Left renal pelvis (tissue), 4 donors: ENCODE measurements at places on chromosomes 1 and 21.

DNA sequence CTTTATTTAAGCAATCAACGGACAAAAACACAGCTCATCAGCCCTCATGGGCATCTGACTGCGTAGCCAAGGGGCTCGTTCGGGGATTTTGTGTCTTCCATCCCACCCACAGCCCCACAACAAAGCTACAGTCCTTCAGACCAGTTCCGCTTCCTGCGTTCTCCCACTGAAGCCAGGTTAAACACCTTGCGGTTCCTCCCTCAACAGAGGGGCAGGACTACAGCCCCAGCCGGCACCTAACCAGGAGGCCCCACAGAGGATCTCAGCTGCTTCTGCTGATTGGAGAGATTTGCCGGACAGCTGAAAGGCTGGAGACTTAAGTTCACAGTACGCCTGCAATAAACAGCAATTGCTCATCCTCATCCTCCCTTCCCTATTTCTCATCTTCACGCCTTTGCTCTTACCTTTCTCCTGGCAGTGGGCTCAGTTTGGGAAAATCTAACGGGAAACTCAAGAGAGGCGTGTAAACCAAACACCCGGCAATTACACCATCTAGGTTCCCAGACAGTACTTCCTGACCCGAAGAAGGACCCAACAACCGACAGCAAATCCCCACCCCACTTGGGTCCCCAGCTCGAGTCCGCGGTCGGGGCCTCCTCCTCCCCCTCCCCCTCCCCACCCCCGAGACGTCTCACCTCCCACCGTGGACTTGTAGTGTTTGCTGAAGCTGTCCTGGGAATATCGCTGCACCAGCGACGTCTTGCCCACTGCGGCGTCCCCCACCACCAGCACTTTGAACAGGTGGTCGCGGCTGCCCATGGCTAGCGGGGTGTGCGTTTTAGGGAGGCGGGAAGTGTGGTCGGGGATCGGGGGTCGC is 876 bp downstream of the RAB29 start:
- DNase-seq = no peak

- DNase-seq = no peak
Observed at GRCh38 chr1:181318022-181318857, 165.1 kb upstream of the CACNA1E start.

DNA sequence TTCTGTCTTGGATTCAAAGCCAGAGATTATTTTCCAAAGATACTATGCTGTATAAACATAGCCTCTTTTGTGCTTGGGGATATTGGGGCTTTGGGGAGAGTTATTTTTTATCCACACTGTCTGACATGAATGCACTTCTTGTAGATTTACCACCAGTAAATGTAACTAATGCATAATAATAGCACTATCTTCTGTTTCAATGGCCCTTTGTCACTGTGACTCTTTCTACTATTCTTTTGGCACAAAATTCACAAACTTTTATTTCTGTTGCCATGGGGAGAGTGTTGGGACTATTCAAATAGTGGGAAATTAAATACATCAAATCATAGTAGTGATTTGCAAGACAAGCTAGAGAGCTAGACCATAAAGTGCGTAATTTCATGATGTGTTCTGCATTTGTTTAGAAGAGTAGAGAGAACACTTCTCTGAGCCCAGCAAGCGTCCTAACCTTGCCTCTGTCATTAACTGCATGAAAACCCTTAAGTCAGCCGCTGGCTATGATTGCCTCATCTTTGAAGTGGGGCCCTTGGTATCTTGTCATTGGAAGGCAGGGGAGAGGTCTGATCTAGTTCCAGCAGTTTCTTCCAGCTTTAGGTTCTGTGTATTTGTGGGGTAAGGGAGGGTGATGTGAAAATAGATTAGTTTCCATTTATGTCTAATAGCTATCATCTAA is 154.4 kb downstream of the HHAT start:
- no peak for DNase-seq

DNA sequence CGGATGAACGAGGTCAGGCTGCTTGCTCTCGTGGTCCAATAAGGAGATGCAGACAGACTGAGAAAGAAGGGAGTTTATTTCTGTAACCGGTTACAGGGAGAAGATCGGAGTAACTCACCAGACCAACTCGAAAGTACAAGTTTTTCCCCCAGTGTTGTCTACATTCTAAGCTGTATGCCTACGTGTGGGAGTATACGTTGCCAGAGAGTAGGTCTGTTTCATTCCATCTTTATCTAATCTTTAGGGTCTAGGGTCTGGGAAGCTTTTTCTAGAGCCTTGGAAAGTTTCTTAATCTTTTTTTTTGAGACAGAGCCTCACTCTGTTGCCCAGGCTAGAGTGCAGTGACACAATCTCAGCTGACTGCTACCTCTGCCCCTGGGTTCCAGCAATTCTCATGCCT is 4.7 kb upstream of the PADI1 start:
- DNase-seq = no peak

GRCh38 chr1:78641558-78641957 is 8.1 kb upstream of the IFI44 start:
- no peak for DNase-seq

DNA sequence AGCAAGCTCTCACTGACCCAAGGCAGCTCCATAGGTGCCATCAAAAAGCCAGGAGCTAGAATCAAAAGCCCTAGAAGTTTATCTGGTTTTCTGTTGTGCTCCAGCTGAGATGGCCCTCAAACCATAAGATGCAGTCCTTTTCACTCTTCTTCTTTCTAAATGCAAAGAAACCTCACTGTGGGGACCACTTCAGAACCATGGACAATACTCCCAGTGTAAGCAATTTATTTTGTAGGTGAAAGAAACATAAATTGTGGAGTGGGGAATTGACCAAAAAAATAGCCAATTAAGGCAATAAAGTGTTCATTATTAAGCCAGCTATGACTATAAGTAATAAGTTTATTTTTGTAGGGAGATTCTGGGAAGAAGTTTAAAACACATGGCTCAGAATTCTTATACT is 1399.9 kb downstream of the PLA2G4A start:
- no peak for DNase-seq

- no peak for DNase-seq
Observed at GRCh38 chr21:28580585-28580984, 412.1 kb downstream of the LTN1 start.

DNA sequence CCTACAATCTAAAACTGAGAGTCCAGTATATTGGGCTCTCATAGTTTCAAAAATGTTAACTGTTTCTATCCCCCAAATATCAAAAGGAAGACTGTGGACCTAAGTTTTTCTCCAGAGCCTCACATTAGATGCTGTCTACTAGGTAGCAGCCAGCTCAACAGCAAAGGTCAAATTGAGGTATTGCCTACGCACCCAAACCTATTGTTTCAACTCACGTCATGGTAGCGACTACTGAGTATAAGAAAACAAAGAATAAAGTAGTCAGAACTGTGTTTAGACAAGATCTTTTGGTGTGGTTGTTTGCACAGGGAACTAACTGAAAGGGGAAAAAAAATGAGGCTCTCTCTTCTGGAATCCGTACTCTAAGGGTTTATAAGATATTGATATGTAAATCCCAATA is 173.2 kb downstream of the LBR start:
- no peak for DNase-seq

DNA sequence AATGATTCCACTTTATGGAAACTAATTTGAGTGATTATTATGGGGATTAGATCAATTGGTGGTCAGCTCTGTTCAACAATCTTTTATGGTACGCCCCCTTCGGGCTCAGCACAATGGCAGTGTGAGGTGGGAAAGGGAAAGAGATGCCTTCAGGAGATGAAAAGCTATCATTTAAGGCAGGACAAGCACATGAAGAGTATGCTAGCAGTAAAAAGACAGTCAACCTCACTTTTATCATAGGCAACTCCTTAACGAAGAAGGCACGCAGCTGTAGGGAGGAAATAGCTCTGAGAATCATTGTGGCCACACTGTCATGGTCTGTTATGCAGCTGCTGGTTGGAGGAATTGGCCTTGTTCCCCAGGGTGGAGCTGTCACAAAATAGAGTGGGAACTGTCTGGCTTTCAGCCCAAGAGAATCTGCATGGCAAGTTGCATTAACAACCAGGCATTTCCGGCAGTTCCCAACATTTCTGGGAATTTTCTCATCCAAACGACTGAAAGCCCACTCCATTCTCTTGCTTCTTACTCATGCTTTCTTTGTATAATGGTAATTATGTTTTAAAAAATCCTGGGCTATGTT is 54.4 kb upstream of the BCL10 start:
- DNase-seq = no peak

DNA sequence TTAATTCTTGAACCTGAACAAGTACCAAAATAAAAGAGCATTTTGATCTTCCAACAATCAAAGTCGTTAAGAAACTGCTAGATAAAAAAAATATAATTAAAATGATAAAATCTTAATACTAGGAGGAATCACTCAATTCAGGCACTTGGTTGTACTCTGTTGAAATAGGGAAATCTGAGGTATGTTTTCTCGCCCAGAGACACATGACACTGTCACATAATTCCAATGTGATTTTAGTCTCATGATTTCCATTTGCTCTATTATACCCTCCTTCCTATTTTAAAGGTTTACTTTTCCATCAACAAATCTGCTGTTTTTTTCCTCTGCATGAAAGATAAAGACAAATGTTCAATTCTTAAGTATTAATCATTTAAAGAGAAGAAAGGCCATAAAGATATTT is 97.6 kb downstream of the ZZZ3 start:
- no peak for DNase-seq

- no peak for DNase-seq
Observed at GRCh38 chr1:83882906-83883305, 116.0 kb downstream of the TTLL7 start.

GRCh38 chr1:17596651-17597509 is 57.4 kb downstream of the ARHGEF10L start:
- DNase-seq = no peak

- DNase-seq = no peak
Observed at GRCh38 chr1:115833856-115834255, 7.1 kb downstream of the NHLH2 start.

GRCh38 chr21:43929217-43929971 is 64.4 kb downstream of the AGPAT3 start:
- no peak for DNase-seq

DNA sequence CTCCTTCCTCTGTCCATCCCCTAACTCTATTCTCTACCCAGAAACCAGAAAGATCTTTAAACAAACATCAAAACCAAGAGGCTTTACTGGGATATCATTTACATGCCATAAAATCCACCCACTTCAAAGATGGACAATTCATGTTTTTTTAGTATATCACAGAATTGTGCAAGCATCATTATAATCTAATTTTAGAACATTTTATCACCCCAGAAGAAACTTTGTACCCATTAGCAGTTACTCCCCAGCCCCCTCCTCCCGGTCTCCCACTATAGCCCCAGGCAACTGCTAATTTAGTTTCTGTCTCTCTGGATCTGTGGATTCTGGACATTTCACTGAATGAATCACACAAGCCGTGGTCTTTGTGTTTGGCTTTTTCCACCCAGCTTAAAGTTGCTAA is 4.8 kb upstream of the SELENON start:
- no peak for DNase-seq

DNA sequence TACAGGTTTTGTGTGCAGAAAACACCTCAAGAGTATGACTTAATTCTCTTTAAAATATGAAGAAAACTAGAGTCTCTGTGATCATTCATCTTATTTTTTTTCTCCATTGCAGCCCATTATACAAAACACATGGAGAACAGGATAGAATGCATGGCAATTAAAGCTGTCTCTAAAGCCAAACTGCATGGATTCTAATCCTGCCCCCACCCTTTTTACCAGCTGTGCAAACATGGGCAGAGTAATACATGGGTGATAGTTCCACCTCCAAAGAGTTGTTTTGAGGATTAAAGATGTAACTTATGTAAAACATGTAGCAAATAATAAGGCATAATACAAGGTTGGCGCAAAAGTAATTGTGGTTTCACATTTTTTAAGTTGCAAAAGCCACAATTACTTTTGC is 114.4 kb downstream of the CLEC20A start:
- no peak for DNase-seq

DNA sequence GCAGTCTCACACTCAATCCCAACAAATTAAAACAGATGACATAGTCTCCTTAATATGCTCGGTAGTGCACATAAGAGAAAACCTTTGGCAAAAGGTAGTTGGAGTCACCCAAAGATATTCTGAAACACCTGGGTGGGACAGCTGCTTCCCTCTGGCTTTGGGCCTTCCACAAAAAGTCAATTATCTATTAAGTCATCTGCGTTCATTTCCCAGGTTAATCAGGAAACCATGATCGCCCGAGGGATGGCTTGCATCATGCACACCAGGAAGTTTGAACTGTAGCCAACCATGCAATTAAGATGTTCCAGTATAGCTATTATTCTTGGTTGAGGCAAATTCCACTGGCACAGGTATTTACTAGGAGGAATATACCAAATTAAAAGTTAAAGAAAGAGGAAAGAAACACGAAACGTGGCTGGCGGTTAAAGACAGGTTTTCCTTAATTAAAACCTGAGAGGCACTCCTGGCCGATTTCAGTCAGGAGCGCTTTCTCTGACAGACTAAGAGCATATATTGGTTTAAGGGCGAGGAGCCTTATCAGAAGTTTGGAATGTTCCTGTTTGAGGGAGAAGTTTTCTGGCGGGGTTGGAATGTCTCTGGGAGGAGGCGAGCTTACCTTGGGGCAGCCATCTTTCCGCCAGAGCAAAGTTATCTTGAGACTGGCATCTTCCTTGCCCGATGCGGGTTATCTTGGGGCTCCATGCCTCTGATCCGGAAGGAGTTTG is 19.9 kb downstream of the CLDN17 start:
- DNase-seq = peak; percentile 12

DNA sequence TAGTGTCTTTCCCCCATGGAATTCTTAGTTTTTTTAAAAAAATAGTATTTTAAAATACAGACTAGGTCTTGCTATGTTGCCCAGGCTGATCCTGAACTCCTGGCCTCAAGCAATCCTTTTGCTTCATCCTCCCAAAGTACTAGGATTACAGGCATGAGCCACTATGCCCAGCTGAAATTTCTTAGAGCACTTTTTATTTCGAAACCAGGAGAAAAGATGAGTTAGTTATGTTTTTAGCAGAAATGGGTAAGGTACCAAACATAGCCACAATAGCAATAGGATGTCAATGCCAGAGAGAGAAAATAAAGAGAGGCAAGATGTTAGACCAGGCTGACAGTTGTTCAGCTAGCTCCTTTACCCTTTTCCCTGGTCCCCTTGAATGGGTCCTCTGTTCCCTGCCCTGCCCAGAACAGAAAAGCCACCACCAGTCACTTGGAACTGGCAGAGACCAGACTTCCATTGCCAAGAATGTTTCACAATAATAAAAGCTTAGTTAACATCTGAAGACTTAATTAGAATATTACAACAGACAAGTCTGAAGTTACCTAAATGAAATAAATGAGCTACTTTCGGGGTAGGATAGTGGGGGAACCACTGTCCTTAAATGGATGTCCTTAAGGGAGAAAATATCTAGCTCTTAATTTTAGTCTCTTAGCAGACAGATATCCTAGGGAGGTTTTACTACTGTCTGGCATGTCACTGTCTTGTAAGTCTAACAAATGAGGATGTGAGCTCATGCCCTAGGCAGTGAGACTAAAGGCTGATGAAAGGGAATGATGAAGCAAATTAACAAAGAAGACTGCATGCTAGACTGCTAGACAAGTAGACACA is 54.3 kb downstream of the ABL2 start:
- no peak for DNase-seq
